ENCODE measurements at places on chromosomes 2 and 18. TPM values are rescaled to one million over a fixed set of nuclear protein-coding genes. Genes with fewer than 3 reads are reported as not detected.

- no peaks in the 10 kb centered on the region for H3K4me1 ChIP-seq
- H3K27me3 ChIP-seq: no peaks in the 10 kb centered on the region
- DNase-seq: no peak
- no peak overlapping the region for H3K4me3 ChIP-seq
- H3K27ac ChIP-seq: no peak overlapping the region
Measured at GRCh38 chr18:60656553-60656952, 284.0 kb upstream of the MC4R start.

DNA sequence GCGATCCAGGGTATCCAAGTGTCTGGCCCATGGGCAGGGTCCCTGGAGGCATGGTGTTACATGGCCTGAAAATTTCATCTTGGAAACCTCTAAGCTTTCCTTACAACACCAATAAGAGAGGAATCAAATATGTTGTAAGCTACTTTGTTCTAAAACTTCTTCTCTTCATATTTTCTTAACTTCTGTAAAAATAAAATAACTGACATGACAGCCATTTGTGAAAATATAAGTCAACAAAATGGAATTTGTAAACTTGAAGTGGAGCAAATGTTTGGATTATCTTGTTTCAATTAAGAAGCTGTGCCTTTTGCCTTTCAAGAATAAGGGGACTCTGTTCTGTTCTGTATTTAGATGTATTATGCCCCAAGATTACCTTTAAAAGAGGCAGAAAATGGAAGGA lies 319.7 kb downstream of the LPIN1 start:
- H3K4me1 ChIP-seq: peaks cover 1% of the 10 kb centered on the region
- no peaks in the 10 kb centered on the region for H3K36me3 ChIP-seq
- no peaks in the 10 kb centered on the region for H3K27me3 ChIP-seq
- no peak overlapping the region for H3K4me3 ChIP-seq
- no peak for DNase-seq
- no peak overlapping the region for H3K27ac ChIP-seq

ITPRIPL1 gene
- total RNA-seq: 28.4 TPM

MC5R gene
- total RNA-seq: not detected

IAH1 gene
- total RNA-seq: 53.7 TPM

Measured in activated CD4-positive, alpha-beta T cell treated with anti-CD3 and anti-CD28 coated beads for 36 hours (primary cell).